ENCODE measurements at places on chromosomes 2 and 18.

DNA sequence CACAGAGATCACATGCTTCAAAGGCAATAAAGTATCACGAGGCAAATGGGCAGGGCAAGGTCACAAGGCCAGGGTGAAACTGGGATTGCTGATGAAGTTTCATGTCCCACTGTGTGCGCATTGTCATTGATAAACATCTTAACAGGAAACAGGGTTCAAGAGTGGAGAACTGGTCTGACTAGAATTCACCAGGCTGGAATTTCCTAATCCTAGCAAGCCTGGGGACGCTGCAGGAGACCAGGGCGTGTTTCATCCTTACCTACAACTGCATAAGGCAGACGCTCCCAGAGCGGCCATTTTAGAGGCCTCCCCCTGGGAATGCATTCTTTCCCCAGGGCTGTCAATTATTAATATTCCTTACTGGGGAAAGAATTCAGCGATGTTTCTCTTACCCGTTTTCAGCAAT lies 33.2 kb downstream of the PTPN4 start:
- no peak for DNase-seq

DNA sequence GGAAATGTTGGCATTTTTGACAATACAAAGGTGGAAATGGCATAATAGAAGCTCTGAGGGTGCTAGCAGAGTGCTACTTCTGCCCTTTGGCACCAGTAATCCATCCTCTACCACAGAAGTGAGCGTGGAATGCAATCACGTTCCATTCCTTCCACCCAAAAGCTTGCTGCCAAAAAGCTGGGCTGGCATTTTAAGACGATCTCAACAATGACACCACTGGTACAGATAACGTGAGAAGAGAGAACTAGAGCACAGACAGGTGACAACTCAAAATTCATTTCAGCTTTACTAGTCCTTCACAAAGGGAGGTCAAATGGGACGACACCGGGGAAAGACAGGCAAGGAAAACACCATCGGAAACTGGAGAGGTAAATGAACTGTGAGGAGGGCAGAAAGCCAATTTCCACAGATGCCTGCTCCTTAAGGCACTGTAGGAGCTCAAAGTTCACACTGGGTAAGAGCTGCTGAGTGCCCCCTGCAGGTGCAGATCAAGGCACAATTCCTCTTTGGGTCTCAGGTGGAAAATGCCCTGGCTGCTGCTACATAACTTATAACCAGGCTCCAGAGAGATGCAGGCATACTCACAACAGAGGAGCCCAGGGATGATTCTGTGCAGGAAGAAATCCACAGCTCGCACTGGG lies 50.7 kb upstream of the RNU4ATAC start:
- DNase-seq = no peak

DNA sequence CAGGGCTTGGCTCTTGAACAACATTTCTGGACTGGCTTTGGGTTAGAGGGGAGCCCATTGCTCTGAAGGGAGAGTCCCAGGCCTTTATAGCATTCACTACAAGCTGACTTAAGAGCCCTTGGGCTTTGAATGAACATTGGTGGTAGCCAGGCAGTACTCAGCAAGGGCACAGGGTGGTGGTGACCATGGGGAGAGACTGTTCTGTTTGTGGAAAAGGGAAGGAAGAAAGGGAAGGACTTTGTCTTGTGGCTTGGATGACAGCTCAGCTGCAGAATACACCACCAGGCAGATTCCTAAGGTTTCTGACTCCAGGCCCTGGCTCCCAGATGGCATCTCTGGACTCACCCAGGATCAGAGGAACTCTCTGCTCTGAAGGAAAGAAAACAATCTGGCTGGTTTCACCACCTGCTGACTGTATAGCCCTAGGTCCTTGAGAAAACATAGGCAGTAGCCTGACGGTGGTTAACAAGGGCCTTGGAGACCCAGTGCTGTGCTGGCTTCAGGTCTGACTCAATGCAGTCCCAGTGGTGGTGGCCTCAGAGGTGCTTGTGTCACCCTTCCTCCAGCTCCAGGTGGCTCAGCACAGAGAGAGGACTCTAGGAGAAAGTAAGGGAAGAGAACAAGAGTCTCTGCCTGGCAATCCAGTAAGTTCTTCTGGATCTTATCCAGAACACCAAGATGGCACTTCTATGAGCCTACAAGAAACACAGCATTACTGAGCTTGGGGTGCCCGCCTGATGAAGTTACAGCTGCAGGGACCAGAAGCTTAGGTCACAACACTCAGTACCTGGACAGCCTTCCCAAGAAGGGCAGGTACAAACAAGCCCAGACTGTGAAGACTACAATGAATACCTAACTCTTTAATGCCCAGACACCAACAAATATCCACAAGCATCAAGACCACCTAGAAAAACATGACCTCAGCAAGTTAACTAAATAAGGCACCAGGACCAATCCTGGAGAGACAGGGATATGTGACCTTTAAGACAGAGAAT lies 16.4 kb upstream of the ABCB11 start:
- no peak for DNase-seq

- DNase-seq = no peak
These were observed 189.5 kb upstream of the UBE2E3 start for GRCh38 chr2:180790891-180791290.

DNA sequence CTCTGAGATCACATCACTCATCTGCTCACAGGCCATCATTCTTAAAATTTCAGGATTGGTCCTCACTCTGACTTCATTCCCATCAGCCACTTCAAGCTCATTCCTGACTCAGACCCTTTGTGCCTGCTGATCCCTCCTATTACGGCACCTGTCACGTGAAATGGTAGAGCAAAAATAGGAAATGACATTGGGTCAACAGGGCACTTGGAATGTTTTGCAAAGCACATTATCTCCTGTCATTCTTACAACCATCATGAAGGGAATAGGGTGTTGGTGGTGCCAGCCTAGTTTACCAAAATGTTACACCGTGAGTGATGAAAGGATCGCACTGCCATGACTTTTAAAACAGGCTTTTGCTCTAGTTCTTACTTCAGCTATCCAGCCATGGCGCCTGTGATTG lies 61.1 kb downstream of the EIF5B start:
- no peak for DNase-seq

DNA sequence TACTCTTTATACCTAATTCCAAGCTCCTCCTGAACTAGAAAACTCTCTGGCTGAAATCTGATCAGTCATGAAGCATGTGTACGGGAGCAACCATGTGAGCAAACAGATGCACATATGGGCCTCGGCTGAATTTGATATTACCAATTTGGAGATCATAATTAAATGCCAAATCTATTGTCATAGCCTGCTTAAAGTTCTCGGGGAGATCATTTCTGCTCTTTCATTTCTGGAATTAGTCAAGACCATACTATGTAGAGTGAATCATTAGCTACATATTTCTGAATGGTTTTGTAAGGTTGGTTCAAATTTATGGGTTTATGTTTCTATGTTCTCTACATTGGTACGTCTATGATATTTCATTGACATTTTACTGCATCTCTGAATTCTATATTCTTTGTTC lies 205.5 kb downstream of the UBE2E3 start:
- DNase-seq = no peak

DNA sequence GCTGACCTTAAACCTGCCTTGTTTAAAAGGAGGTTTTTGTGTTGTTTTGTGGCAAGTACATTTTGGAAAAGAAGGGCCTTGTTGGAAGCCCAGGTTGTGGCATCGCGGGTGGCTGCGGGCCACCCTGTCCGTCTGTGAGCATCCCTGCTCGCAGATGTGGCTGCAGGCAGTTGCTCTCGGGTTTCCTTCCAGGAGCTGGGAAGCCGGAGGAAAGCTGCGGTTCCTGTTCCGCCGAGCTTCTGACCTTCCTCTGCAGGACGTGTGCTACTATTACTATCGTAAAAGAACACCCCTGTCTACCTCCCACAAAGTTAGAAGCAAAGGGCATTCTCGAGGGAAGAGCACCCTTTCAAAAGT lies 766 bp downstream of the MFF start:
- DNase-seq = peak; percentile 38
